ENCODE measurements at places on chromosomes 1 and 21. TPM values are rescaled to one million over a fixed set of nuclear protein-coding genes. Genes with fewer than 3 reads are reported as not detected.

DNA sequence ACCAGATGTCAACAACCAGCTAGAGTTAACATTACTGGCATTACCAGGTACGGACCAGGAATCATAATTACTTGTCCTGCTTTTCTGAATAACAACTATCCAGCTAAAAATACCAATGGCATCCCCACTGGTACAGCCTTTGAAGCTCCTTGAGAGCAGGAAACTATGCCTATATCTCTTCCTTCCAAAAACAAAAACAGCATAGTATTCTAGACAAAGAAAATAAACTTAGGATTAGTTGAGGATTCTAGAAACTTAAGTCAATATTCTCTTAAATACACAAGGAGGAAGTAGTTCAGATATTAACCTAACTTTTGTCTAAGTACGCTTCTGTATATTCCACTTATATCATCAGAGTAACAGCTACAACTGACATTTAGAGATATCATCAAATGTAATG, 3.0 kb downstream of the FUBP1 start:
- DNase-seq = peak; percentile 35

The KIF26B gene
- total RNA-seq = 1.0 TPM

DNA sequence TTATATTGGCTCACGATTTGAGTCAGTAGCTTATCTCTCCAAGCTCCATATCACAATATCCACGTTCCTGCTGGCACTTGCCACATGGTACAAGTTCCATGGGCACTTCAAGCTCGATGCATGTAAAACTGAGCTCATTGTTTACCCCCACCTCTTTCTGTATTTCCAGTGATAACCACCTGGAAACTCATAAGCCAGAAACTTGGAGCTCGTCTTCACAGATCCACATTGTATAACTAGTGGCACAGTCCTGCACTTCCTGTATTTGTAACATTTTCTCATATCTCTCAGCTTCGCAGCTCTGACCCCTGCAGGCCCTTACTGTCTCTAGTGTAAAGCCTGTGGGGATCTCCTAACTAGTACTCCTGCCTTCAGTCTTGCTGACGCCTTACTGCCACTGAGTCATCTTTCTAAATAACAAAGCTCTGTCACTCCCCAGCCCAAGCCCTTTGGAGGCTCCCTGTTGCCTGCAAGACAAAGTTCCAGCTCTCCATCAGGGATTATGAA, 6.5 kb upstream of the C2CD4D start:
- DNase-seq = peak; percentile 62

DNA sequence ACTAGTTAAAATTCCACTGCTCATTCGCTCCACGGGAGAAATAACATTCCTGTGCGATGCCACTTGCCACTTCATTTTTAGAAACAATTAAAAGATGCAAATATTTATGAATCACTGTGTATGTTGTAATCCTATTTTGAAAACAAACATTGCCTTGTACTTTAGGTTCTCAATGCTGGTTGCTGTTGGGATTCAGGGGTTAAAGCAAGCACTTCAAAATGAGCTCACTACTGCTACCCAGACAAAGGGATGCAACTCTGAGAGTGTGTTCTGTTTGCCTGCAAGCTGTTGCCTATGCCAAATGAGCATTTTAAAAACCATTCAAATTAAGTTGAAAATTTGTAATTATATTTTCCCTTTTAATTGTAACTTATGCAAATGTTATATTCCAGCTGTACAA, 87.5 kb downstream of the RWDD3 start:
- DNase-seq = no peak

DNA sequence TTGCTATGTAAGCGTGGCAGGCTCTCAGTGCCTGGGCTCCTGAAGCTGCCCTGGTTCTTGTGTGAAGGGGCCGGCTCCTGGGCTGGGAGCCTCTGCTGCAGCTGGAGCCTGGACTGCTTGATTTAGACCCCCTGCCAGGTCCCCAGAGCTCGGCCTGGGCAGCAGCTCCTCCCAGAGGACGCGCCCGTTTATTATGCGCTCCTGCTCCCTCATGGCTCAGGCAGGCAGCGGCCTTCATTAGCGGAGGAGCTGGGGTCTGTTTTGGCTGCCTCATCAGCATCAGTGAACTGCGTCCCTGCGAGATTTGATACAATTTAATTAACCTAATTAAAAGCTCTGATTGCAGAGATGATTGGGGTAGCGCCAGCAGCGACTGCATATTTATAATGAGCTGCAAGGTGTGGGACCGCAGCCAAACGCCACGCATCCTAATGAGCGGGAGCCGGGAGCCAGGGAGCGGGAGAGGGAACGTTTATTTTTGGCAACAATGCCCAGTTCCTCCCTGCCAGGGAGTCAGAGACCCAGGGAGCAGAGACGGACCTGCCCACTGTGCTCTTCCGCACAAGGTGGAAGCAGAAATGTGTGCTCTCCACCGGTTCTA, 16.6 kb downstream of the UTP11 start:
- DNase-seq = peak; percentile 34

The FBLIM1 gene
- 195 TPM for total RNA-seq

GRCh38 chr1:167052389-167052788, 37.8 kb downstream of the GPA33 start:
- DNase-seq = peak; percentile 27

DNA sequence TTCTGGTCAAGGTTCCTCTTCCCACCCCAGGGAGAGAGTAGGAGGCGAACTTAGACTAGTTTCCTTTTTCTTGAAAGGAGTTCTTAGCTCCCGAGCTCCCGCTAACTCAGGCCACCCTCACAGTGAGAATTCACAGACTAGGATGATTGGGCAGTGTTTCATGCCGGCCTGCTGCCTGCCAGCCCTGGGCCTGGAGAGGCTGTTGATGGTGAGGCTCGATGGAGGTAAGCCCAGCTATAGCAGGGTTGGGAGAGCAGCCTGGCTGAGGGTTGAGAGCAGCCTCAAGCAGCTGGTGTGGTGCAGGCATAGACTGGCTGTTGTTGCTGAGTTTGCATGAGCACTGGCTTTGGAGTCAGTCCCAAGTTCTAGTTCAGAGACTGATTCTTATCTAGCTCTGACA, 274.4 kb downstream of the MATN1 start:
- DNase-seq = no peak

The TMCO2 gene
- total RNA-seq = not detected
